ENCODE measurements at places on chromosomes 12 and 14.

- no peak for DNase-seq
Observed at GRCh38 chr12:45974171-45974719, 16.1 kb downstream of the SCAF11 start.

GRCh38 chr14:32508281-32508680 lies 179.2 kb downstream of the AKAP6 start:
- no peak for DNase-seq

GRCh38 chr12:45688183-45688582 lies 41.3 kb upstream of the ARID2 start:
- no peak for DNase-seq

DNA sequence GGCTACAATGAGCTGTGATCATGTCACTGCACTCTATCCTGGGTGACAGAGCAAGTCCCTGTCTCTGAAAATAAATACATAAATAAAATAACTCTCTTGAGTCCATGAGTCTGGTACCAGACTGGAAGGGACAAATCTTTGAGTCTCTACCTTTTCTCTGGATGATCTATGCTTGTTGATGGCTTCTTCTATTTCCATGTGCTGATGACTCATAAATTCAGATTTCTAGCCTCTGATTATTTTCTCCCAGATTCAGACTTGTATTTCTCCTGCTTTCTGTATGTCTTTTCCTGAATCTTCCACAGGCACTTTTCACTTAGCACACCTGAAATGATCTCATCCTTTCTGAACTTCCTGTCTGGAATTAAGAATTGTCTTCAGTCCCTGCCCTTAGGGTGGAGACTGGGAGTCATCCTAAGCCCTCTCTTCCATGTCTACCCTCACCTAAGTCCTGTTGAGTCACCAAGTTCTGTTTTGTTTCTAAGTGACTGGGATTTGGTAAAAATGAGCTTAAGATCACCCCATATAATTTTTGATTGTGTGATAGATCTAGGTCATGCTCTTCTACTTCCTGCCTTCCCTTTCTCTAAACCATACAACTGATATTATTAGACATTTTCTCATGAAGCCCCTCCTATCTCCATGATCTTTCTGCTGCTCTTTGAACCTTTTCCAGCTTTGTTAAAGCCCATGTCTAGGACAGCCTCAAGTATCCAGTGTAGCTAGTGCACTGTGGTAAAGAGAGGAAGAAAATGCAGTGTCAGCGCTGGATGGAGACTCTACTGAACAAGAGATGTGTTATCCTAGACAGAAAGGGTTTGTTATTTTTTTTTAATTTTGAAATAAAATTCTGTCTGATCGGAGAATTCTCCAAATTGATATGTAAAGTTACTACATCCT lies 13.1 kb downstream of the AKAP6 start:
- DNase-seq = no peak

- DNase-seq = no peak
Observed at GRCh38 chr14:77264466-77265186, 6.4 kb downstream of the NGB start.
